ENCODE measurements at places on chromosomes 1 and 21.
A peak's percentile ranks its signal among the peaks of the same experiment; 100 is the strongest.

DNA sequence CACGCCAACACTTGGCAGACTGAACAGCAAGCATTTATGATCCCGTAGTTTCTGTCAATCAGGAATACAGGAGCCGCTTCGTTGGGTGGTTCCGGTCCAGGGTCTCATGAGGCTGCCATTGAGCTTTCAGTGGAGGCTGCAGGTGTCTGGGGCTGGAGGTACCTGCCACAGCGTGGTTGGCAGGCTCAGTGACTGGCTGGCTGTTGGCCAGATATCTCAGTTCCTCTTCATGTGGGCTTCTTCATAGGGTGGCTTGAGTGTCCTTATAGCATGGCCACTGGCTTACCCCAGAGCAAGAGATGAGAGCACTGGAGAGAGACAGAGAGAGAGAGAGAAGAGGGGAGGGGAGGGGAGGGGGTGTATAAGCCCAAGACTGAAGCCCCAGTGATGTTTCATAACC is 29.3 kb downstream of the PIK3CD start:
- no peak for DNase-seq

DNA sequence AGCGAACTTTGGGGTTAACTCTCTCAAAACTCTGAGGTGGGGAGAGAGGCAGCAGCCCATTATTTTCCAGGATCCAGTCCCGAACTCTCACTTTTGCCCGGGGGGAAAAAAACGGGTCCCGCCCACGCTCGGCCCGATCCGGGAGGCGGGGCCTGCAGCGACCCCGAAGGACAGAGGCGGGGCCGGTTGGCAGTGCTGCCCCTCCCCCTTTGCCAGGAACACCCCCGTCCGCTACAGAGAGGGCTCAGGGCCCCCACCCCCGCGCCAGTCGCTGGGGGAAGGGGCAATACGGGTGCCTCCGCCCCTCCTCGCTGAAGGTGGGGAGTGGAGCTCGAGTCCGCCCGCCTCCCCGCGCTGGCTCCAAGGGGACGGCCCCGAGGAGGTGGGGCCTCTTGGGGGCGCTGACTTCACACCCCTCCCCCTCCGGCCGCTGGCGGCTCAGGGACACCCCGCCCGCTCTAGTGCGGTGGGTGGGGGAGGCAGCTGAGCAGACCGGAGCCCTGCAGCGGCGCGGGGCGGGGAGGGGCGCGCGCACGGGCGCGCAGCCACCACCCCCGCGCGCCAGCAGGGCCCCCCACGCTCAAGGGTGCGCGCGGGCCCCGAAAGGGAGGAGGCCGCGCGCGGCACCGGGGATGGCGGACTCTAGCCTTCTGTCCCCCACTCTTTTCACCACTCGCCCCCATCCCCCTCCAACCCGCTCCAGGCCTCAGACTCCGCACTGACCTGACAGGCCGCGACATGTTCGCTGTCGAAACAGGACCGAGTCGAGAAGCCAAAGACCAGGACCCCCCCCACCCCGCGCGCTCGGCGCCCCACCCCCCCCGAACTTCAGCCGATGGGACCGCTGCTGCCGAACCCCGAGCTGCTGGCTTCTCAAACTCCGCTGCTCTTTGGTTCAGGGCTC is 496 bp downstream of the NUCKS1 start:
- peak; percentile 97 for DNase-seq

GRCh38 chr1:41419584-41420295 is 58.5 kb downstream of the FOXO6 start:
- DNase-seq: no peak

DNA sequence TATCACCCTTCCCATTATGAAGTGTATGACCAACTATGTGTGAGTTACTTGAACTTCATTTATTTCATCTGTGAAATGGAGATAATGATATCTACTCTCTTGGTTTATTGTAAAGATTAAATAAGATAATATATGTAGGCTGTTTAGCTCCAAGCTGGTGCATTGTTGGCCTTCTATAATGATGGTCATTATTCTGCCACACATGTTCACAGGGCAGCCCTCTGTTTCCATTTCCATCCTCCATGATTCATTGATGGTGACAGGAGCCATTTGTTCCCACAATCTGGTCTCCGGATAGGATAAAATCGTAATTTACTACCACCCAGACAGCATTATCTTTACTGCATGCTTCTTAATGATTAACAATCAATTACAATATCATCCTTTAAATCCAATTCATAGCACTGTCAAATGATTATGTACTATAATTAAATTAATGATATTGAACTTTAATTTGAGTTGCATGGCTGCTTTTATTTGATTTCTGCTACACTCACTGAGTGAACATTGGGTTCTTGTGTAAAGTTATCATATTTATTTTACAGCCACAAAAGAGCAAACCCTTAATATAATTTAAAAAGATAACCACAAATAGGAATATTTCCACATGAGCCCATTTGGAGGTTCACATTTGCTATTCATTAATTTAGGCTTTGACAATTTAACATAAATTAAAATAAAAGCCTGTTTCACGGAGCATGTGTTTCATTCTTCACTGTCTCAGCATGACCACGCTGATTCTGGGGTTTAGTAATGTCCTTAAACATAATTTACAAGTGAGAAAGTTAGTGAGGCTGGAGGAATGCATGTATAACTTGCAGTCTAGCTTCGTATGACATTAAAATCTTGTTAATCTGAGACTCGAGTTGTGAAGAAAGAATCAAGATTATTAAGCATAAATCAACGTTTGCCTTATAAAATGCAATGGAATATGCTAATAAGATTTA is 596.4 kb upstream of the ZRANB2 start:
- no peak for DNase-seq

DNA sequence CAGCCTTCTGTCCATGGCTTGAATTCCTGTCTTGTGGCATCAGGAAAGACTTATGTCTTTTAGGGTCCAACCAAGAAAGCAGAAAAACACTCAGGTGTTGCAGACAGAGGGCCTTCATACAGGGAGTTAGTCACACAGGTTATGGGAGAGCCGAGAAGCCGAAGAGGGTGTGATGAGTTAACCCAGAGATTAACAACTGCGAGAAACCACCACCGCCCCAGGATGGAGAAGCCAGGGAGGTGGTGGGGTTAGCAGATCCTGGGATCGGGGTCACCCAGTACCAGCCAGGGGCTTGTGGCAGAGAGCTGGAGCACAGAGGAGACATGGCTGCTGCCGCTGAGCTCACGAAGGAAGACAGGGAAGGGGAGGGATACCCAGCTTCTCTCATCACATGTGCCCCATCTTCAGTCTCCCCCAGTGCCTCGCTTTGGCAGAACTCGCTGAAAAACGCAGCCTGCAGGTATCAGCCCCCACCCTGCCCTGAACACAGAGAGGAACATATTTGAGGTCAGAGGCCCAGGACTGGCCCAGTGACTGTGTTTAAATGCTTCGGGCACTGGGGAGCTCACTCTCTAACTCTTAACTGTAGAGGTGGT is 58.7 kb downstream of the RUNX3 start:
- DNase-seq: no peak

GRCh38 chr1:223048026-223048425 is 95.0 kb downstream of the TLR5 start:
- no peak for DNase-seq

DNA sequence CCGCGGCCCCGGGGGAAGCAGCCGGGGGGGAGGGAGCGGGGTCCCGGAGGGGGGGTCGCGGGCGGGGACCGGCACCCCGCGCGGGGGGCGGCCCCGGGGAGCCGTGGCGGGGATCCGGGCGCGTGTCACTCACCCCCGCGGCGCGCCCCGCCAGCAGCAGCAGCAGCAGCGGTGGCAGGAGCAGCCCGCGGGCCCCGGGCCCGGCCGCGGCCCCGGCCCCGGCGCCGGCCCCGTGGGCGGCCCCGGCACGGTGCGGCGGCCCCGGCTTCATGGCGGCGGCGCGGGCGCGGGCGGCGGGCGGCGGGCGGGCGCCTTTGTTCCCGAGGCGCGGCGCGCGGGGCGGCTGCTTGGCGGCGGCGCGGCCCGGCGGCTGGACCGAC is 252 bp downstream of the SDC3 start:
- no peak for DNase-seq

DNA sequence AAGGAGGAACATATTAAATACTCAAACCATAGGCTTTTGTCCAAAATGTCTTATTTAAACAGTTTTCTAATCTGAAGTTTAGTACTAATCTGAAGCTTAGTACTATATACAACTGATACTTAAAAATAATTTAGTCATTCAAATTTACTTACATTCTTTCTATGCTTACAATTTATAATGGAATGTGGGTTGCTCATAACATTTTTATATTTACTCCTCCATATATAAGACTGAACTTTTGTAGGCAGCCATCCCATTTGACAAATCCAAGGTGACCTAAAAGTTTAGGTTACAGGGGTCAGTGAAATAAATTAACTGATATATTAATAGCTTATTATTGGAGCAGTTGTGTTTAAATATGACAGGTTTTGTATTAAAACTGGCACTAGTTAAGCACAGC is 570.6 kb downstream of the DPYD start:
- DNase-seq: no peak

DNA sequence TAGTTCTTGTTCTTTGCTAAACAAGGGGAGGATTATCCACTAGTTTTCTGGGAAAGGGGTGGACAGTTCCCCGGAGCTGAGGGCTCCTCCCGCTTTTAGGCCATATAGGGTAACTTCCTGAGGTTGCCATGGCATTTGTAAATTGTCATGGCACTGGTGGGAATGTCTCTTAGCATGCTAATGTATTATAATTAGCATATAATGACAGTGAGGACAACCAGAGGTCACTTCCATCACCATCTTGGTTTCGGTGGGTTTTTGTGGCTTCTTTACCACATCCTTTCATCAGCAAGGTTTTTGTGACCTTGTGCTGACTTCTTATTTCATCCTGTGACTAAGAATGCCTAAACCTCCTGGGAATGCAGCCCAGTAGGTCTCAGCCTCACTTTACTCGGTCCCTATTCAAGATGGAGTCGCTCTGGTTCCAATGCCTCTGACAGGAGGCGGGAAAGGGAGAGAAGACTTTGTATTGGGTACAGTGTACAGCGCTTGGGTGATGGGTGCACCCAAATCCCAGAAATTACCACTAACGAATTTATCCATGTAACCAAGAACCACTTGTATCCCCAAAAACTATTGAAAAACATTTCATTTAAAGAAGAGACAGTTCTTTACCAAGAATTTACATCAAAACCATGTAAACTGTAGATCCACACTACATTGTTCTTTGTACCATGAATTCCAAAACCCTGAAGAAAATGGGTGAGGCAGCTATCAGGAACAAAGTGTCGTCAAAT is 8.7 kb upstream of the SLC2A5 start:
- peak; percentile 66 for DNase-seq

DNA sequence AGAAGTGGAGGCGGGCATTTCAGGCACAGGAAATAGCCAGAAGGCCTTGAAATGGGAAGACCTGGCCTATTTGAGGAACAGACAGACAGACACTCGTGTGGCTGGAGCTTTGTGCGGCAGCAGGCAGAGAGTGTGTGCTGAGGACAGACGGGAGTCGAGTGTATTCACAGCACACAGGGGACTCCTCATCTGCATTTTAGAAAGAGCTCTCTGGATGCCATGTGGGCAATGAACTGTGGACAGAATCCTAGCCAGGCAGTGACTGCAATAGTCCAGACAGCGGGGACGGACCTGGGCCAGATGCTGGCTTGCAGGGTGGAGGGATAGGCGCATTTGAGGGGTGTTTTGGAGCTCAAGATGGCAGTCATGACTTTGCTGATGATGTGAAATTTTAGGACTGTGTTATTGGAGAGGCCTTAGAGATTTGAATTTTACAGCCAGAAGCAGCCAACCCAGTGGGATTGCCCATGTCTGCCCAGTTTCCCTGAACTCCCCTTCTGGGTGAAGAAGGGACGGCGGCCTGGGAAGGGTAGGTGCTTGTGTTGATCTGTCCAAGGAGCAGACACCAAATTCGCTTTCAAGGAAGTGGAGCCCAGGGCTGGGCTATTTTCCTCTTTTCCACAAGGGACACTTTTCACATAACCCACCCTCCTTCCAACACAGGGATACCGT is 43.7 kb downstream of the CHAF1B start:
- DNase-seq: peak; percentile 93

DNA sequence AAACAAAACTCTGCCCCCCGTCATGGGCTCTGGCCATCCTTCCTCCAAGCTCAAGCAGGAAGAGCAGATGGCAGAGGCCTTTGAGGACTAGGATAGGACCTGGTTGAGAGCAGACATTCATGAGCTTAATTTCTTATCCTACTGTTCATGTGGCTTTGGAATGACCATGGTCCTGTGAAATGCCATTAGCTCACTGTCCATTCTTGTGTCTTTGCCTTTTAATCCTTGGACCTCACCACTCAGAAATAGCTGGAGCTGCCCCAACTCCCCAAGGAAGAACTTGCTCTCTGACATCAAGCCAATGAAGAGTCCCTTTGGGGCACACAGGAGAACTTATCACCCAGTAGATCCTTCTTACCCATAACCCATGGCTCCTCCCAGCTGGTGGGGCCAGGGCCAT is 11.6 kb upstream of the FAM20B start:
- no peak for DNase-seq

DNA sequence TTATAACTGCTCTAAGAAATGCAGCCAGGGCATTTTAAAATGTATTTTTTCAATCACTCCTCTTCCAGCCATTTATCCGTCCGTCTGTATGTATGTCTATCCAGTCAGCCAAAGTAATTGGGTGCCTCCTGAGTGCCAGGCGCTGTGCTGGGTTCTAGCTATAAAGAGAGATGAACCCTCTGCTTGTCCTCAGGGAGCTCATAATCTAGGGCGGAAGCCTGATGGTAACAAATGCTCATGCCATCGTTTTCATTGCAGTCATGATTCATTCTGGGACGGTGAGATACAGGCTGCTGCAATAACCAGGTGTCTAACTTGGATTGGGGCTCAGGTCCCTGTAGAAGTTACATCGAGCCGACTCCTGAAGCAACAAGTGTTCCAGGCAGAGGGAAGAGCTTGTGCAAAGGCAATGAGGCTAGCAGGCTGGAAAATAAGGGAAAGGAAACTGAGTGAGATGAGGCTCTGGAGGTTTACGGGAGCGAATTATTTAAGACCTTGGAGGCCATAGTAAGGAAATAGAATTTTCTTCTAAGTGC is 11.6 kb downstream of the IFI6 start:
- no peak for DNase-seq

- peak; percentile 82 for DNase-seq
These were observed 59.0 kb upstream of the CD1D start for GRCh38 chr1:158121604-158122254.

DNA sequence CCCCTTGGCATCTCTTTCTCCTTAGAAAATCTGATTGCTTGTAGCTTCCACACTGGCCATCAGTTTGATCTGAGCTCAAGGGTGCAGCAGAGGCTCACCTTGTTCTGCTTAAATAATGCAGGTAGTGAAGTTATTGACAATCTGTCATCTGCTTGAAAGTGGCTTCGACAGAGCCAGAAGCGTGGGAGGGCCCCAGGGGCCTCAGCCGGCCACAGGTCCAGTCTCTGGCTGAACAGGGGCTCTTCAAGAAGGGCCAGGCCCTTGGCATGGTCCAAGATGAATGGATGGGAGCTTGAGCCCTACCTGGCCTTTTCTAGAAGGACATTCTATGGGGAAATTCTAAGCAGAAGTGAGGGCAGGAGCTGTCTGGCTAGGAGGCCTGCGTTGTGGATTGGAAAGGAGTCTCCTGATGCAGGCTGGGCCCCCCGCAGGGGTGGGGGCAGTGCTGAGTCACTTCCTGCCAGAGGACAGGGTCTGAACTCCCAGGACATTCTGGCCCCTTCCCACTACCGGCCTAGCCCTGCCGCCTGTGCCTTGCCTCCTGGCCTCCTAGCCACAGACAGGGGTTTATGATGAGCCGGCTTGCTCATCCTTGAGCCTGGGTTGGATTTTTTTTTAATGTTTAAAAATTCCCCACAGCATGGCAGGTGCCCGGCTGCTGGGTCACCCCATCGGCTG is 162.3 kb upstream of the VAMP3 start:
- DNase-seq: peak; percentile 12

GRCh38 chr1:39759436-39759726 is 11.8 kb downstream of the OXCT2 start:
- DNase-seq: peak; percentile 16

Data from kidney tubule cell (primary cell).